Ecto neural progenitor cell (in vitro differentiated cells): ENCODE measurements at places on chromosomes 4 and X.

DNA sequence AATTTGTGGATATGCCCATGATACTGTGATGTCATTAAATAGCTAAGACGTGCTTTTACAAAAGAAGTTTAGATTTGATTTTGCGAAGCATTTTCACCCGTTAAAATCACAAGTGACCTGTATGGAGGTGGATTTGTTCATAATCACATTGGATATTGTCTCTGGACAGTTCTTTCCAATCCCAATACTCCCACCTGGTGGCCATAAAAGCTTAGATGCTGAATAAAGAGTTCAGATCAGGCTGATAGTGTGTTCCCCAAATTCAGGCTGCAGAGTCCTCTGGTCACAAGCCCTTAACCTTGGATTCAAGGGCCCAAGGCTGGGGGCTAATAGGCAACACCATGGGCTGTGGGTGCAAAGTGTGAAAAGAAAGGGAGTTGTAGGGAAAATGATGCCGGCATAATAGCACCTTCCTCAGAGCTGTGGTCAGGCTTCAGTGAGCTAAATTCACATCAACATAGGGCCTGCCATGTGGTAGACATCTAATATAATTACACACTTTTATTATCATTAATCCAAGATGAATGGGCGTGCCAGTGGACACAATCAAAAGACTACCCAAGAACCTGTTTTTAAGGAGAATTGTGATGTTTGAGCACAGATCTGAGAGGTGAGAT, 28.1 kb downstream of the SMIM43 start:
- DNase-seq, result no peak

GRCh38 chr4:27148211-27148895, 287.7 kb downstream of the STIM2 start:
- no peak for DNase-seq

DNA sequence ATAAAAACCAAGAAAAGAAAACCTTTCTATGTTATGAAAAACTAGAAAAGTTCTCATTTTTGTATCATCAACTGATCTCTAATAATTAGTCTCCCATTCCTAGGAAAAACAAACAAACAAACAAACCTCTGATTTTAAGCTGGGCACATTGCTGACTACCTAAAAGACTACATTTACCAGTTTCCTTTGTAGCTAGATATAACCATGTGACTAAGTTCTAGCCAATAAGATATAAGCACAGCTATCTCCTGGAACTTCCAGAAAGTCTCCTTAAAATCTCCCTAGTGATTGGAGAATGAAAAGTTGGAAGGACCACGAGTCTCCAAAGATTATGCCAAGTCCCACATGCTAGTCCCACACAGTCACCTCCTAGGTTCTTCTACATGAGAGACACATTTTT, 108.9 kb downstream of the NR3C2 start:
- no peak for DNase-seq

GRCh38 chrX:130340271-130340670, 552 bp downstream of the SLC25A14 start:
- no peak for DNase-seq

- no peak for DNase-seq
Measured at GRCh38 chr4:178633263-178633662, 1191.0 kb upstream of the AGA start.

GRCh38 chr4:87872028-87872427, 39.3 kb downstream of the MEPE start:
- DNase-seq, result no peak

- DNase-seq, result no peak
Measured at GRCh38 chr4:181272422-181272821, 970.8 kb upstream of the TENM3 start.

GRCh38 chrX:67426946-67427345, 116.9 kb upstream of the AR start:
- no peak for DNase-seq

GRCh38 chr4:28391877-28392276, 1531.2 kb downstream of the STIM2 start:
- no peak for DNase-seq

GRCh38 chrX:144791298-144791697, 456.0 kb upstream of the SPANXN1 start:
- no peak for DNase-seq

- DNase-seq, result no peak
Measured at GRCh38 chrX:1140236-1140681, 72.2 kb downstream of the CRLF2 start.

- DNase-seq, result no peak
Measured at GRCh38 chrX:38879631-38880220, 78.5 kb downstream of the MID1IP1 start.

DNA sequence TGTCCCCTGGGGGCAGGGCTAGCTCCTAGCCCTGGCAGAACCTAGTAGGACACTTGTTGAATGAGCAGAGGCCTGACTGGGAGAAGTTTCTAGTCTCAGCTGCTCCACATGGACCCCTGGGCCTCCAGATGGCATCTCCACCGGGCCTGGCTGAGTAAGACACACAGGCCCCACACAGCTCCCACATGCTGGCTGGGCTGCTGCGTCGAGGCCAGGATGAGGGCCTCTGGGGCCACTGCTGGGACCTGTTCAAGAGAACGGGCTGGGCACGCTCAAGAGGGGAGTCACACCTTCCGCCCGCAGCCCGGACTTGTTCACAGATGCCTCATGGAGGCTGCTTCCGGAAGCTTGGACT, 4.2 kb upstream of the HGFAC start:
- no peak for DNase-seq
